ENCODE measurements at places on chromosomes 2 and 18. TPM values are rescaled to one million over a fixed set of nuclear protein-coding genes. Genes with fewer than 3 reads are reported as not detected.
A peak's percentile ranks its signal among the peaks of the same experiment; 100 is the strongest.

The XIRP2 gene
- 0.51 TPM for total RNA-seq

GRCh38 chr2:221724631-221725203, 152.6 kb upstream of the EPHA4 start:
- no peak overlapping the region for H3K4me3 ChIP-seq
- H3K27ac ChIP-seq, result no peak overlapping the region
- DNase-seq, result no peak
- no peaks in the 10 kb centered on the region for H3K4me1 ChIP-seq
- no peaks in the 10 kb centered on the region for H3K36me3 ChIP-seq

- no peak for DNase-seq
- H3K4me1 ChIP-seq, result no peaks in the 10 kb centered on the region
- no peaks in the 10 kb centered on the region for H3K36me3 ChIP-seq
- H3K27me3 ChIP-seq, result no peaks in the 10 kb centered on the region
Observed at GRCh38 chr18:54961868-54962267, 2.6 kb upstream of the CCDC68 start.

DNA sequence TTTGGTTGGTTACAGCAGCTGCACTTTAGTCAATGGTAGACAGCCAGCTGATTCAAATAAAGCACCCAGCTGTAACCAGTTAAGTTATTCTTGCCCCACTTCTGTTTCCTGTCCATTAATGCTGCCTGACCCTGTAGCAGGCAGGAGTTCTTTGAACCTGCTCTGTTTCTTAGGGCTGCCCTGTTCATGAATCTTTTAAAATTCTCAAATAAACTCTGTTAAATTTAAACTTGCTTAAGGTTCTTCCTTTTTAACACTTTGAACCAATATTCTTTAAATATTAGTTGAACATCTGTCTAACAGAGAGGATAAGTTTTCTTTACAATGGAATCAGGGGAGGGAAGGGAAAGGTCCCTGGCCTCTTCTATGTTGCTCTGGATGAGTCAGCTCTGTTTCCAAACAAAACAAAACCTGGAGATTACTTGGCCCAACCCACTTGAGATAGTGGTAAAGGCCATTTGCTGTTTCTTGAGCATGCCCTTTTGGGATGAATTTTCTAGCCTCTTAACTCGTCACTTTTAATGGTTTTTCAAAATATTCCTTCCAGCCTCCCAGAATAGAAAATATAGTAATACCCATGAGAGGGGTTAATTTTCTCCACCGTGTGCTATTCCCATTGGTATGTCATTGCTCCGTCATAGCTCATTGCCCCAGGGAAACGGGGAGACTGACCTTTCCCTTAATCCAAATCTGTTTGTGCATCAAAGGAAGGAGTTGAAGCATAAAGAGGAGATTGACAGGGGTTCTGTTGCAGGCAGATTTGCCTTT, 112.1 kb upstream of the FHL2 start:
- no peak overlapping the region for H3K27ac ChIP-seq
- peak; percentile 40 for DNase-seq
- H3K36me3 ChIP-seq, result no peaks in the 10 kb centered on the region
- peaks cover 14% of the 10 kb centered on the region for H3K27me3 ChIP-seq
- no peaks in the 10 kb centered on the region for H3K4me1 ChIP-seq
- H3K4me3 ChIP-seq, result no peak overlapping the region

DNA sequence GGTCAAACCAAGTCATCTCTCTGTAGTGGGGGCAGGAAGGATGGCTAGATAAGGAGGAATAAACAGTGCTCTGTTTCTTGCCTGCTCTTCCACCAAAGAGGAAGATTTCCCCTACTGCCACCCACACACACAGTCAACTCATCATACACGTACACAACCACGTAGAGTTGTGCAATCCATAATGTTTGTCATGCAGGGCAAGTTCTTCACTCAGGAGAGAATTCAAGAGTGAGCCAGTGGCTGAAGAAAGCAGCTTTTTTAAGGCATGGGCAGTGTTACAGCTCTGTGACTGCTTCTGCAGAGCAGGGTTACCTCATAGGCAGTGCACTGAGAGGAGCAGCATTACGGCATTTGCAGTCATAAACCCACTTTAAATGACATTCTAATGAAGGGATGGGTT, 283.0 kb downstream of the RND3 start:
- H3K4me1 ChIP-seq, result no peaks in the 10 kb centered on the region
- DNase-seq, result peak; percentile 87
